Neuronal stem cell (in vitro differentiated cells): ENCODE measurements at places on chromosomes 2 and 18.
A peak's percentile ranks its signal among the peaks of the same experiment; 100 is the strongest.

GRCh38 chr2:233857511-233858141, 3.3 kb upstream of the HJURP start:
- no peak for DNase-seq

DNA sequence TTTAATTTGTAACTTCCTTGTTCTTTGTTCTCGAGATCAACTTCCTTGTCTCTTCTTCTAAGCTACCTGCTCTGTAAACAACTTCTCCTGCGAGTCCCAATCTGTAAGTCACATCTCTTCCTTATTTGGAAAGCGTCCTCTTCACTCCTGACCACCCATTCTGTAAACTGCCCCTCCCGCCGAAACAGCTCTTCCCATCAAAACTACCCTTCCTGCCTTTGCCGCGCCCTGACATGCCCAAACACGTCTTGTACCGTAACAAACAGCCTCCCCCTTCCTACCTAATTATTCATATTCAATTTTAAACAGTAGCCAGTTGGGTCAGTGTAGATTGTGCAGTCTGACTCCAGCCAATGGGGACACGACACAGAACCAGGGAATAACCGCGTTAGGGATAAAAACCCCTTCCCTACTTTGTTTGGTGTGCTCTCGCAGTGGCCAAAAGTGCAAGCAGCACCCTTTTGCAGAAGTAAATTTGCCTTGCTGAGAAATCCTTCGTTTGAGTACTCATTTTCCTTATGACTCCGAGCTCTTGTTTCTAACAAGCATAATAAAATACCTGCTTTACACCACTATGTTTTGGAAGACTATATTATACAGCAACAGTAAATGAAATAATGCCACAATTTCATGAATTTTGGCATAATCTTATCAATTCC, 39.8 kb downstream of the PIAS2 start:
- DNase-seq: no peak

DNA sequence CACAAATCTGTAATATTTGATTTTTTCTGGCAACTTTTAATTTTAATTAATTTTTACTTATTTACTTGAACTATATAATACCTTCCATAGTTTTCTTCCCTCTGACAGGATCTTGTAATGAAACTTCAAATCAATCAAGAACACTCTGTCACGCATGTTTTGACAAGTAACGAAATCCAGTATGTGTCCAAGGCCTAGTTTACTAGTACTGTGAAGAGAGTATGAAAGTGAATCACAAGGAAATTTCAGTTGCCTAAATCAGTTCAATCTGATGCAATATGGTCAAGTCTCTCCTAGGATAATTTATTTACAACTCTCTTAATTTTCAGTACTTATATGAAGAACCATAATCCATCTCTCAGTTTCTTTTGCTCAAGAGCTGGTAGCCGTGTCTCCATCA, 1344.6 kb upstream of the ZEB2 start:
- DNase-seq: no peak

GRCh38 chr2:83764447-83765005, 694.6 kb downstream of the SUCLG1 start:
- no peak for DNase-seq

GRCh38 chr2:29232041-29232440, 116.8 kb downstream of the CLIP4 start:
- DNase-seq: no peak

GRCh38 chr2:62287899-62288880, 92.3 kb downstream of the B3GNT2 start:
- no peak for DNase-seq

DNA sequence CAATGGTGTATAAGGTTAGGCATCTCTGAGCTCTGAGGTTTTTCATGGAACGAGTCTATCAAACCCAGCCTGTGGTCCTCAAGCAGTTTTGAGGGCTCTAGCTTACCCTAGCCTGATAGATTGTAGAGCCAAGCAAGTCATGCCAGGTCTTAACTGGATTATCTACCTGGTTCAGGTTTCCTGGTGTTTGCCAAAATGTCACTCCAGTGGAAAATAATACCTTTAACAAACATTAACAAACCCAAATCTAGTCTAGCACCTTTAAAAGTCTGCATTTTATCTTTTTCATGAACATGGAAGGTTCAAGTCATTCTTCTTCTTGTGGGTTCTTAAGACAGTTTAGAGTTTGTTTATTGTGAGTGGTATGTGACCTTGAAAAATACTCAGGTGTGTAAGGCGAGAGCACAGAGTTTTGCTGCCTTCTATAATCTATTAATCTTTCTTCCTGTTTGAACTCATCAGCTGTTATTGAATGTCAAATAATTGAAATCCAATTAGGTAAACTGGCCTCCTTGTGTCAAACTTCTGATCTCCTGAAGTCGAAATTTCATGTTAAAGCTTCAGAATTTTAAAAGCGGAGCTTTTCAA, 13.4 kb upstream of the ADGRF3 start:
- no peak for DNase-seq

GRCh38 chr18:79552696-79553095, 126.9 kb upstream of the CTDP1 start:
- DNase-seq: no peak

DNA sequence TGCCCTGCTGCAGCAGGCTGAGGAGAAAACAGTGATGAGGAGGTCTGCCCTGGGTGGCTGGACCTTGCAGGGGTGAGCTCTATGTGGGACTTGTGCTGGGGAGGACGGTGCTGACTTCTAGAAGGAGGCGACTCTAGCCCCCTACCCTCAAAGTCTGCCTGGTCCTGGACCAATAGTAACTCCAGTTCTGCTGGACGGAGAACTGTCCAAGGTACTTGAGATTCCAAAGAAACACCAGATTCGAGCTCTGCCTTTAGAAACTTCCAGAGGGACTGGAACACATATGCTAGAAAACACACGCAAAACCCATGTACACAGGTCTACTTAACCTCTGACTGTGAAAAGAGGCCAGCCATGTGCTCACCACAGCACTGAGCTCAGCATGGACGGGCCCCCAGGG, 260.6 kb downstream of the TWIST2 start:
- no peak for DNase-seq

DNA sequence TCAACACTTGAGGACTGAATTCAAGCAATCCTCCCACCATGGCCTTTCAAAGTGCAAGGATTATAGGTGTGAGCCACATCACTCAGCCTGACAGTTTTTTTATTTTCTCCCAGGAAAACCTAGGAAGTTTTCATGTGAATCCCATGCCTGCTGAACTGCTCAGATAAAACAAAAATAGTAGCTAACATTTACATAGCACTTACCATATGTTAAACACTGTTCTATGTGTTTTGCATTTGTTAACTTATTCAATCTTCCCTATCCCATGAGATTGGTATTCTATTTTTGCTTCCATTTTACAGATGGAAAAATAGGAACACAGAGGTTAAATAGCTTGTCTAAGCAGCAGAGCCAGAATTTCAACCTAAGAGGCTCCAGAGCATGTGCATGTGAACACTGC, 157.4 kb upstream of the KCTD1 start:
- DNase-seq: no peak

GRCh38 chr18:28781616-28782362, 604.9 kb upstream of the CDH2 start:
- no peak for DNase-seq

GRCh38 chr2:25851740-25852503, 26.4 kb downstream of the ASXL2 start:
- DNase-seq: peak; percentile 8

- DNase-seq: no peak
Observed at GRCh38 chr2:211237586-211238275, 681.3 kb downstream of the CPS1 start.

- DNase-seq: no peak
Observed at GRCh38 chr18:42137693-42138375, 182.8 kb downstream of the PIK3C3 start.

- no peak for DNase-seq
Observed at GRCh38 chr2:10410001-10410822, 37.9 kb downstream of the ODC1 start.

DNA sequence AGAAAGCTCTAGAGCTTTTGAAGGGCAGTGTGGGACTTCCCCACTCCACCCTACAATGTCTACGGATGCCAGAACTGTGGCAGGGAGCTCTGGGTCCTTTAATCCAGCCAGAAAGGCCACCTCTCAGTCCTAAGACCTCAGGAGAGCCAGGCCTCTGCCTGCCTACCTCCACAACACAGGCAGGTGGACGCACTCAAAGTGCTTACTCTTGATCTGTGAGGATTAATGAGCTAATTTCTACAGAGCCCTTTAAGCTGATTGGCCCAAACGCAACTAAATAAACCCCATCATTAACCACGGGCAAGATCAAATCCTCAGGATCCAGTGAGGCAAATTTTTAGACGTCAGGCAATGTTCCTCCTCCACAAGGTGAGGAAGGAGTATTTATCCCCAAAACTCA, 8.1 kb downstream of the STK39 start:
- no peak for DNase-seq

DNA sequence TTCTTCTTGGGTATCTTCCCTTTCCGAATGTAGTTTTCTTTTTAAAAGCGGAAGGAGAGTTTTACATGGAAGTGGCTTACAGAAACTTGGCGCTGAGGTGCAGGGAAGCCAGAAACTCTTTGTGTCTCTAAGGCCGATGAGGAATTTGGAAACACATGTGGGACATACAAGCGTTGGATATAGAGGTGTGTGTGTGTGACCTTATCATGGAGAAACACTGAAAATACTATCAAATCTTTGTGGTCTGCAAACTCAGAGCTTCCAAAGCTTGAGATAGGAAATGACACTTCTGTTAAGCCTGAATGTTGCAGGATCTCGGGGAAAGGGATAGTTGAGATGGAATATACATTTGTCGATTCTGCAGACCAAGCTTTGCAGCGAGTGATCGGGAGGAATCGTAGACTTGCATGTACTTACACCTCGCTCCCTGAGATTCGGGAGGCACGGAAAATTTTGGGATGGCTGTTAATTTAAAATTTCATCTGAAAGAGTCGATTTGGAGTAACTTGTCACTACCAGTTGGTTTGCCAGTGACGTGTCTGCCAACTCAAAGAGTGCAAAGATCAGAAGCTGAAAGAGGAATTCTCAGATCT, 1.0 kb downstream of the NAB1 start:
- peak; percentile 14 for DNase-seq

GRCh38 chr2:235232449-235233433, 261.1 kb upstream of the AGAP1 start:
- DNase-seq: no peak

DNA sequence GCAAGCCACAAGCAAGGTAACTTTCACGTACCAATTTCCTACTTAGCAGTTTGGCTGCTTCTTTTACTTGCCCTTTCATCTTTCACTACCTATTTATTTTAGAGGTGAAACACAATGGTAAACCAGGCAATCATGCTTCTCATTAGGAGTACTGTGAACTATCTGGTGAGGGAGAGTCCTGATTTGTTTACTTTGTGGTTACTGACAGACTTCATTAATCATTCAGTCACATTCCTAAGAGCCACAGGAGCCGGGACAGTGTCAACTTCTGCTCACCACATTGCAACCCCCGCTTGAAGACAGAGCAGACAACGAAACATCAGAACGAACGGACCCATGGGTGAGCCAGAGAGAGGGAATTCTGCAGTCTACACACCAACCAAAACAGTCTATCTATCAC, 28.8 kb downstream of the TUBB6 start:
- DNase-seq: no peak

GRCh38 chr2:41283079-41283775, 764.6 kb upstream of the PKDCC start:
- DNase-seq: no peak

DNA sequence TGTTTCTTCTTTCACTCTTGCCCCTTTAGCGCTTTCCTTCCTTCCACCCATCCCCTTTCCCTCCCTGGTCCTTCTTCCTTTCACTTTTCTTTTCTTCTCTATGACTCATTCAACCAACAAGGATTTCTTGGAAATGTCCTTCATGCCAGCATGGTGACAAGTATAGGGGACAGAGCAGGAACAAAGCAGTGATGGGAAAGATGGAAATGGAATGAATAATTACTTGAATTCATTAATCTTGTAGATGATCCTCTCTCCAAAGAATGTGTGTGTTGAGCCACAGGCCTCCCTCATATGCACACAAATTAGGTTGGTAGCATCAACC, 1.5 kb downstream of the VAMP5 start:
- DNase-seq: no peak

DNA sequence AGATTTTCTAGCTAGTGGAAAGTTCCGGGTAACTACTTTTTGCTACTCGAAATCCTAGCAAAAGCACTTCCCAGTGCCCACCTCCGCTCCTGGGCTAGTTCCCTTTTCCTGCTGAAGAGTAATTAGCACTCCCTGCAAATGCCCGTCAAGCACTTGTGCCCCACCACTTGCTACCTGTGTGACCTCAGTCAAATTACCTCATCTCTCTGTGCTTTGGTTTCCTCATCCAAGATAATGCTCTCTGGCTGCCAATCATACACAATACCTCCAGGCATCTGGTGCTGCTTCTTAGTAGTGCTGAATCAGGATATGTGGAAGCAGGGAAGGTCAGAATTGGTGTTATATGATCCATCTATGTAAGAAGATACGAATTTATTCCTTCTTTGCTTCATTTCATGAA, 102.1 kb upstream of the CDCA7 start:
- no peak for DNase-seq

GRCh38 chr2:25276569-25277465, 64.9 kb downstream of the DNMT3A start:
- DNase-seq: no peak

DNA sequence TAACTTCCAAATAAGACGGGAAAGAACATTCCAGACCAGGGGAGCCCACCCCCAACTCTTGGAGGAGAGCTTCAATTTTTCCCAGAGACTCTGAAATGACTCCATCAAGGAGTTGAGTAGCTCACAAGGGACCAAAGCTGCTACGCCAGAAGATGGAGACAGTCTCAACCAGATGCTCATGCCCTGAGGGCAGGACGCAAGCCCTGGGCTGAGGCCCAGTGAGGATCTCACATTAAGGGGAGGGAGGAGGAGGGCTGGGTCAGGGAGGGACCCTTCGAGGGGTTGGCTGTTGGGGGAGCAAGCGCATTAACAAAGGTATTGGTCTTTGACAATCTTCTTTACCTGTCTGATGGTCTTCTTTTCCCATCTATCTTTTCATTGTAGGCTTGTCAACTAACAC, 141.3 kb upstream of the SLC1A4 start:
- no peak for DNase-seq

- DNase-seq: no peak
Observed at GRCh38 chr18:47953471-47953931, 23.0 kb upstream of the SMAD2 start.

GRCh38 chr2:196369967-196370366, 198.6 kb upstream of the STK17B start:
- no peak for DNase-seq

- no peak for DNase-seq
Observed at GRCh38 chr2:215841175-215841816, 172.1 kb downstream of the MREG start.

DNA sequence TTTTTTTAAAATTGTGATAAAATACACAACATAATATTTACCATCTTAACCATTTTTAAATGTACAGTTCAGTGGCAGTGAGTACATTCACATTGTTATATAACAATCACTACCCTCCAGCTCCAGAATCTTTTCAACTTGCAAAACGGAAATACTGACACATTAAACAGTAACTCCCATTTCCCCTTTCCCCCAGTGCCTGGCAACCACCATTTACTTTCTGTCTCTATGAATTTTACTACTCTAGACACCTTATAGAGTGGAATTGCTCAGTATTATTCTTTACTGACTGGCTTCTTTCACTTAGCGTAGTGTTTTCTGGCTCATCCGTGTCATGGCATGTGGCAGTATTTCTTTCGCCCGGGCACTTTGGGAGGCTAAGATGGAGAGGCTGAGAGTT, 32.6 kb downstream of the FASTKD2 start:
- DNase-seq: no peak
